WTC11 (cell line): ENCODE measurements at places on chromosomes 1 and 21. TPM values are rescaled to one million over a fixed set of nuclear protein-coding genes. Genes with fewer than 3 reads are reported as not detected.

Gene OR2L13
- not detected in 3 replicates for total RNA-seq

DNA sequence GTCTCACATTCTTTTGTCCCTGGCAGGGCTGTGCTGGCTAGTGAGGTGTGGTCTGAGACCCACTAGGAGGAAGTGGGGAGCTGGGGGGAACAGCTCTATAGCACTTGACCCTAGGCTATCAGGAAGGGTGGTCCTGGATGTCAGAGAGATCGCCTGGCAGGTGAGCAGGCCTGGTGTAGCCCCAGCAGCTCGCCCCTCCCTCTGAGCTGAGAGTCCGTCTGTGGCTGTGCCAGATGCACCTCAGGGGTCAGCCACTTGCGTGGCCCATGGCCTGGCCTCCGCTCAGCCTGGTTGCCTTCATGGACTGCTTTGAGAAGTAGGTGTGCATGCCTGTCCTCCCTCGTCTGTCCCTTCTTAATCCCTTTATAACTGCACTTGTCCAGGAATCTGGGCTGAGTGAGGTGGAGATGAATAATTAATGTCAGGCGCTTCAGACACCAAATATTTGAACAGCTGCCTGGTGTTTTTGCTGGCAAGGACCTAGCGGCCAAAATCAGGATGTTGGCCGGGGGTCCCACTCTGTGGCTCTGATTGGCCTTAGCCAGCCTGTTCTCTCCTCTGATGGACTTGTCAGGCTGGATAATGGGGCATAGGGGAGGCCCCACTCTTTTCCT is 30.5 kb downstream of the TMEM53 start:
- no peak for DNase-seq

DNA sequence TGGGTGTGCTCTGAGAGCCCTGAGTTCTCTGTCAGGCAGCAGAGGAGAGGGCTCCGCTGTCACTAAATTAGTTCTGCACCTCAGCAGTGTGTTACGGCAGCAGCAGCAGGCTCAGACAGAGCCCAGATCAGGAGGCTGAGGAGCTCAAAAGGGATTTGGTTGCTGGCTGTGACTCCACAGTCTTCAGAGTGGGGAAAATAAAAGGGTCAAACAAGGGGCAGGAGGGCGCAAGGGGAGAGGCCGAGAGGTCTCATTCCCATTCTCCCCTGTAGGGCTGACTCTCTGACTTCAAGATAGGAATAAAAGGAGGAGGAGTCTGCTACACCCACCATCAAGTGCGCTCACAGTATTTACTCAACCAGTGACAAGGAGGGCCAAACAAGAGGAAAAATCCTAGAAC is 9.2 kb upstream of the SLC45A3 start:
- no peak for DNase-seq

GRCh38 chr1:227390525-227390924 is 72.2 kb upstream of the CDC42BPA start:
- no peak for DNase-seq

- no peak for DNase-seq
These were observed 18.7 kb upstream of the GALNT2 start for GRCh38 chr1:230048322-230048721.

- DNase-seq, result no peak
These were observed 7.1 kb downstream of the MEX3A start for GRCh38 chr1:156075162-156075561.

- no peak for DNase-seq
These were observed 158.7 kb upstream of the IRF2BP2 start for GRCh38 chr1:234768569-234769283.

GRCh38 chr1:42350086-42350485 is 15.1 kb upstream of the FOXJ3 start:
- no peak for DNase-seq

DNA sequence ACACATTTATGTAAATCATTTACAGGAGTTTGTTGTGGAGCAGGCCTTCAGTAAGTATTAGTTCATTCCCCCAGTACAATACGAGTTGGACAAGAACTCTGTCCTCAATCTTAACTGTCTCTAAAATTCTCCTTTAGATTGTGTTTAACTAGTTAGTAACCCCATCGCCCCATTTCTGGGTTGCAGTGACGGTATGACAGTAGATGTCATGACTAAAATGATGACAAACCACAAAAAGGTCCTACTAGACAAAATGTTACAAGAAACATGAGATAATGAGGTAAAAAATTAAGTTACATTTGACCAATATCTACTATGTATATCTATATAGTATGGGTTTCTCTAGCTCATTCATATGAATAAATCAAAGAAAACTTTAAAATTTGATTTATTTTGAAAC is 41.1 kb downstream of the CD58 start:
- DNase-seq, result no peak
